ENCODE measurements at places on chromosomes 5 and 9.

DNA sequence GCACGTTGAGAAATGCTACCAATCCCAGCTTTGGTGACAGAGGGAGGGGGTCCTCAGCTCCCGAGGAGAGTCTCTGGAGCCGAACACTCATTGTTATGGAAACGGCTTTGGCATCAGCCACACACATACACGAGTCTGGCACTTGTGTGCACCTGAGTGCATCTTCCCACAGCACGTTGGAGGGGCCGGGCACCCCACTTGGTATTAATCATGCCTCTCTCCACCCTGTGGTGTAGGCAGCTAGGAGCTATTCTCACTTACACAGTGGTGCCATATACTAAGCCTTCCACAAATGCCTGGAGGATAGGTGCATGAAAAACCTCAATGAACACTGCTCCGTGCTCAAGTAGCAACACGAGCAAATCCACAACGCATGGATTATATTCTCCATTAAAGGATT is 133.9 kb upstream of the PANK3 start:
- no peaks in the 10 kb centered on the region for H3K36me3 ChIP-seq
- H3K4me1 ChIP-seq, result no peaks in the 10 kb centered on the region
- peak overlapping the region; percentile 75 for H3K27ac ChIP-seq
- H3K27me3 ChIP-seq, result no peaks in the 10 kb centered on the region

- no peaks in the 10 kb centered on the region for H3K36me3 ChIP-seq
- no peak overlapping the region for H3K27ac ChIP-seq
- H3K27me3 ChIP-seq, result no peaks in the 10 kb centered on the region
- H3K4me3 ChIP-seq, result no peak overlapping the region
- H3K4me1 ChIP-seq, result peaks cover under 1% of the 10 kb centered on the region
- DNase-seq, result no peak
Observed at GRCh38 chr9:125532412-125532811, 174.6 kb downstream of the MAPKAP1 start.

- H3K4me3 ChIP-seq, result peak overlapping the region; percentile 88
- peaks cover 20% of the 10 kb centered on the region for H3K4me1 ChIP-seq
- DNase-seq, result no peak
- H3K27ac ChIP-seq, result peak overlapping the region; percentile 80
Observed at GRCh38 chr5:74767579-74767913, 497 bp downstream of the NSA2 start.

DNA sequence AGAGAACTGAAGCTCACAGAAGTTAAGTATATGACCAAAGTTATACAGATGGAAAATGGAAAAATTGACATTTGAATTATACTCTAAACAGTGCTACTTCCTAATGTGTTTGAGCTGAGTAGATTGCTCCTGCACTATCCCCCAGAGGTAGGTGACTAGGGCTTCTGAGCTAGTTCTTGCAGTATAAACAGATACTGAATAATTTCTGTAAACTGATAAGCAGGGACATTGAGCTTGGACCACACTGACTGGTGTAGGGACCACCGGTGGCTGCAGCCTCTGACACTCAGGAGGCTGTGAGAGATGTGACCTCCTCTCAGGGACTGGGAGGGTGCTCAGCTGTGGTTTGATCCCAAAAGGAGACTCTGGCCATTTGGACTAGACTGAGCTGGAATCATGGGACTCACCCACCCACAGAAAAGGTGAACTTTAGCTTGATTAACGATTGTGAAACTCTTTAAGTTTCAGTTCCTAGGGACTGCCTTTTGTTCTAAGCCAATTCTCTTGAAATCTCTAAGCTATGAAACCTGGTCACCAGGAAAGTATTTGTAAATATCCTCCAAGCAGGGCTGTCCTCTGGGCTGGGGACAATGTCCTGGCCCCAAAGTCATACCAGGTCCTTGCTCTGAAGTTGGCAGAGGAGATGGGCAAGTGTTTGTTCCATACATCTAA is 291.5 kb downstream of the SEC61B start:
- no peak overlapping the region for H3K27ac ChIP-seq
- H3K4me3 ChIP-seq, result no peak overlapping the region
- no peaks in the 10 kb centered on the region for H3K4me1 ChIP-seq
- no peaks in the 10 kb centered on the region for H3K36me3 ChIP-seq
- DNase-seq, result no peak

- H3K36me3 ChIP-seq, result no peaks in the 10 kb centered on the region
- H3K27ac ChIP-seq, result peak overlapping the region; percentile 82
- no peak overlapping the region for H3K4me3 ChIP-seq
Observed at GRCh38 chr5:60522292-60522905, 177.6 kb downstream of the DEPDC1B start.

DNA sequence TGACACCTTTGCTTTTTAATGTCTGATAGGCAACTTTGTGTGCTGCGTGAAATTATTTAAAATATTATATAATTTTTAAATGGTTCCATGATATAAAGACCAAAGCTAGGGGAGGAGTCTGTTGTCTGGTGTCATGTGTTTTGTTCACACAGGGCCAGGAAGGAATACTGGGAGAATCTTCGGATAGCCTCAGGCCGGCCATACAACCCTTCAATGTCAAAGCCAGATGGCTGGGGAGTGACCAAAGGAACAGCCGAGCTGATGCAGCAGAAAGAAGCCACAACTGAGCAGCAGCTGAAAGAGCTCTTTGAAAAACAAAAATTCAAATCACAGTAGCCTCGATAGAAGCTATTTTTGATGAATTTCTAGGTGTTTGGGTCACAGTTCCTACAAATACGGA is 19.2 kb downstream of the BHMT start:
- no peaks in the 10 kb centered on the region for H3K4me1 ChIP-seq
- H3K27ac ChIP-seq, result no peak overlapping the region
- no peak for DNase-seq
- H3K36me3 ChIP-seq, result no peaks in the 10 kb centered on the region
- H3K27me3 ChIP-seq, result no peaks in the 10 kb centered on the region

- no peaks in the 10 kb centered on the region for H3K27me3 ChIP-seq
- no peak overlapping the region for H3K27ac ChIP-seq
- no peak overlapping the region for H3K4me3 ChIP-seq
- H3K4me1 ChIP-seq, result no peaks in the 10 kb centered on the region
- no peaks in the 10 kb centered on the region for H3K36me3 ChIP-seq
- no peak for DNase-seq
Observed at GRCh38 chr5:21910731-21911130, 942.4 kb downstream of the CDH12 start.

DNA sequence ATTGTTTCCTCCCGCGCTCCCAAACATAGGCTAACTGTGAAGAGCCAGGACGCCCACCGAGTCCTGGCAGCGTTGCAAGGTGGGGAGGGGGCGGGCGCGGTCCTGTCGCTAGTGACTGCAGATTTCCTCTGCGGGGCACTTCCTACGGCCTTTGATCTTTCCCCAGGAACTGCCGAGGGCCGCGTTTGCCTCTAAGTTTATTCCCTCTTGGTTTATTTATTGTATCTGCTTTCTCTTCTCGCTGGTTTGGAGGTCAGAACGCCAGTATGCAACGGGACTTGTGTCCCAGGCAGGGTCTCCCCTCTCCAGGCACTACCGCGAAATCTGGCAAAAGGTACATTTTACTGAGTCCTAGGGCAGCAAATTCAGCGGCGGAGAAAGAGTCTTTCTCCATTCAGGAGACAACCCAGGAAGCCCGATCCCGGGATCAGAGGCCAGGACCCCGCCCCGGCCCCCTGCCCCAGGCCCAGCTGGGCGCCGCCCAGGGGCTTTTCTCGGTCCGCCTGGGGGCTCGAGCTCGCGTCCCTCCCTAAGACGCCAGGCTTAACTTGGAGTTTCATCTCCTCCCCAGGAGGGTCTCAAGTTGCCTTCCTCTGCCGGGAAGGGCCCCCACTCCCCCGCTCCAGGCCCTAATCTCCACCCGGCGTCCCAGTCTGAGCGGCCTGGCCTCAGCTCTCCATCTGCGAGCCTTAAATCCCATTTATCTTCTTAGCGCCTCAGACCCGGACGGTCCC is 884 bp upstream of the EGFLAM start:
- H3K27ac ChIP-seq, result no peak overlapping the region
- no peak for DNase-seq
- H3K4me1 ChIP-seq, result peaks cover 7% of the 10 kb centered on the region
- peaks cover 11% of the 10 kb centered on the region for H3K27me3 ChIP-seq
- H3K4me3 ChIP-seq, result peak overlapping the region; percentile 67
- no peaks in the 10 kb centered on the region for H3K36me3 ChIP-seq

GRCh38 chr9:93058355-93059010 is at the start of gene SUSD3:
Gene SUSD3, plus strand, starts transcription at chr9:93058701. Its CDS starts 42 bp downstream, at chr9:93058743.
- H3K27me3 ChIP-seq, result no peaks in the 10 kb centered on the region
- no peaks in the 10 kb centered on the region for H3K36me3 ChIP-seq
- peaks cover 52% of the 10 kb centered on the region for H3K4me1 ChIP-seq
- peak within 1 kb of the TSS; percentile 74 for H3K4me3 ChIP-seq

DNA sequence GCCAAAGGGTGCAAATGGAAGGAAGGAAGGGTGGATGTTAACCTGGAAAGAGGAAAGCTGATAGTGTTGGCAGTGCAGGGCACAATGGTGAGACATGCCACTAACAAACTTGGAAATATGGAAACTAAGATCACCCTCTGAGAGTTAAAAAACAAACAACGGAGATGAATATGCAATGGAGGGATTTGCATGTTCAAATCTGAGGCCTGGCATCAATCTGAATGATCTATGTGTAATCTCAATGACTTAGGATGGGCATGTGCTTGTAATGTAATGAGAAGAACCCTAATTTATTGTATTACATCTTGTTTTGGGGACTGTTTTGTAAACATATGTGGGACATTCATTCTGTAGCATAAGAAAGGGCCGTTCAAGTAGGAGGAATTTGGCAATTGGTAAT is 54.4 kb downstream of the GLRA1 start:
- no peaks in the 10 kb centered on the region for H3K4me1 ChIP-seq
- H3K27me3 ChIP-seq, result no peaks in the 10 kb centered on the region
- no peaks in the 10 kb centered on the region for H3K36me3 ChIP-seq
- H3K27ac ChIP-seq, result no peak overlapping the region

- no peak for DNase-seq
- peaks cover 12% of the 10 kb centered on the region for H3K27me3 ChIP-seq
- H3K36me3 ChIP-seq, result no peaks in the 10 kb centered on the region
- H3K4me1 ChIP-seq, result peaks cover 24% of the 10 kb centered on the region
Observed at GRCh38 chr5:37834542-37835379, 5.1 kb downstream of the GDNF start.

DNA sequence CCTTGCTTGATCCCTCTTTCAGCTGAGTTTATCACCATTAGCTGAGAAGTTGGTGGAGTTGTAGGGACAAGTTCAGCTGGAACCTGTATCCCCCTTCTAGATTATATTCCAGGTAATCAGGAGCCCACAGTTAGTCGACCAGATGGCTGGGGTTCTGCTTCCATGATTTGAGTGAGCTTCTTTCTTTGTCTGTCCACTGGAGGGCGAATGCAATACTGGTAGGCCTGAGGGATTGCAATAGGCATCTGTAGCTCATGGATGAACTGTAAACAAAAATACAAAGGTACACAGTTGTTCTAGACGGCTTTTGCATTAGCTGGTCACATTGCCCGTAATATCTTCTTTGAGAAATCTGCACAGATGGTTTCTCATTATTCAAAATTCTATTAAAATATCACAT is 88.9 kb downstream of the PCSK5 start:
- DNase-seq, result no peak
- H3K27ac ChIP-seq, result no peak overlapping the region
- no peak overlapping the region for H3K4me3 ChIP-seq
- no peaks in the 10 kb centered on the region for H3K27me3 ChIP-seq

- no peak overlapping the region for H3K4me3 ChIP-seq
- H3K4me1 ChIP-seq, result no peaks in the 10 kb centered on the region
- H3K36me3 ChIP-seq, result no peaks in the 10 kb centered on the region
- no peaks in the 10 kb centered on the region for H3K27me3 ChIP-seq
Observed at GRCh38 chr9:2356041-2356790, 265.4 kb upstream of the VLDLR start.

DNA sequence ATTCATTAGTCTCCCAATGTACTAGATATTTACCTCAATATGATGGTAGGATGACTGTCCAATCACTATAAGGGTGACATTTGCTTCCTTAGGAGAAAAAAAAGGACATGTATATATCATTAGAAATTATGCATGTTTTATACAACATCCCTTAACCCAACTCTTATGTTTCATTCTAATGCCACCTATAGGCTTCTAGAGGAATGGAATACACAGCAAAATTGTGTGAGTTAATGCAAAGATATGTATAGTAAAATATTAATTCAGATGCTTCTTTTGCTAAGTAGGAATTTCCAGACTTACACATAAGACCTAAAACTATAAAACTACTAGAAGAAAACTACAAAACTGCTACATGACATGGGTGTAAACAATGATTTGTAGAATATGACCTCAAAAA is 3.5 kb downstream of the PRXL2C start:
- H3K27me3 ChIP-seq, result no peaks in the 10 kb centered on the region
- H3K4me3 ChIP-seq, result no peak overlapping the region

DNA sequence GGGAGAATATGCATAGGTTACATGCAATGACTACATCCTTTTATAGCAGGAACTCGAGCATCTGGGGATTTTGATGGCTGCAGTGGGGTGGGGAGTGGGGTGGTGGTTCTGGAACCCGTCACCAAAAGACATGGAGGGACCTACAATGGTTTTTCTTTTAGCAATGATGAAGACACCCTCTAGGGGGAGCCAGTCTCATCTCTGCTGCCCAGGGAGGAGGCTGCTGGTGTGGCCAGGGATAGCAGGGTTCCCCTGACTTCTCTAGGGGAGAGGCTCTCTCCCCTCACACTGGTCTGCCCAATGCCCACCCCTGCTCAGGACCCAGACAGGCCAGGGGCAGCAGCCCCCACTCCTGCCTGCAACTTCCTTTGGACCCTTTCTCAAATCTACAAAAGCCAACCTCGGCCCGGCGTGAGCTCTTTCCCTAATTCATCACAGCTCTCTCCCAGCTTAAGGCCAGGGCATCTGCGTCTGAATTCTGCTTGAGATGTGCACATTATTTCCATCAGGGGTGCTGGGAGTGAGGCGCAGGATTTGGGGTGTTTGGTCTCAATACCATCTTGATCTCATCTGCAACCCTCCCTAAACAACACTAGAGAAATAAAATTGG is 73.6 kb upstream of the RETREG1 start:
- H3K36me3 ChIP-seq, result no peaks in the 10 kb centered on the region
- no peak overlapping the region for H3K4me3 ChIP-seq
- no peaks in the 10 kb centered on the region for H3K4me1 ChIP-seq
- H3K27ac ChIP-seq, result no peak overlapping the region
- no peak for DNase-seq
- no peaks in the 10 kb centered on the region for H3K27me3 ChIP-seq

DNA sequence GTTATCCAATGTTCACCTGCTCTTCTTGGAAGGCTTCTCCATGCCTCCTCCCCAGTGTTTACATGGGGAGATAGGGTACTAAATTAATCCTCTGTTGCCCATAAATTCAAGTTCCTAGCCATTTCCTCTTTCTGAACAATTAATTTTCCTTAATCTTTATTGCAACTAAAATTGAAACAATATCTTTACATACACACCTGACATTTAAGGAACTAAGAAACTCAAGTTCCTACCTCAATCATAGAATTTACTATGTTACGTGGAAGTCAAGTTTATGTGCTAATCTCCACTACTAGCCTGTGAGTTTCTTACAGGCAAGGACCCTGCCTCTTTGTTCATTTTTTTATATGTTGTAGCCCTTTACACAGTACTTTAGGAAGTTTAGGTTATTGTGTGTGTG is 10.1 kb upstream of the ADRB2 start:
- H3K27me3 ChIP-seq, result no peaks in the 10 kb centered on the region
- H3K4me1 ChIP-seq, result no peaks in the 10 kb centered on the region
- DNase-seq, result no peak
- no peaks in the 10 kb centered on the region for H3K36me3 ChIP-seq
- no peak overlapping the region for H3K27ac ChIP-seq

Measured in ascending aorta (tissue), 2 donors.